ENCODE measurements at places on chromosomes 13 and 19.

DNA sequence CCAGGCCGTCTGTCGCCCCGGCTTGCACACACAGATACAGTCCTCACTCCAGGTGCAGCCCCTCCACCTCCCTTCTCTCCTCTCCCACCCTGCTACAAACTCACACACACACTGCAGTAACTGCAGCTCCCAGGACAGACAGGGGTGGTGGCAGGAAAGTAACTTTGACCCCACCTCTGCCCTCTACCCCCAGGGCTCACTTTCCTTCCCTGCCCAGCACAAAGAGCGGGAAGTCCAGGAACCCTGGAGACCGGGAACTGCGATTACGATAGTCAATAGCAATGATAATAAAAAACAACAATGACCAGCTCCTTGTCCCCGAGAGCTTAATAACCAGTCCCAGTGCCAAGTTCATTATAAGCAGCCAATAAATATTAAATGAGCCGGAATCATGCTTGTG is at the start of gene CEACAM20:
Gene CEACAM20 (minus strand): TSS at position 140 of the 400 bp plus-strand sequence. CDS start 166 bp downstream, outside the sequence.
- no peak for DNase-seq

DNA sequence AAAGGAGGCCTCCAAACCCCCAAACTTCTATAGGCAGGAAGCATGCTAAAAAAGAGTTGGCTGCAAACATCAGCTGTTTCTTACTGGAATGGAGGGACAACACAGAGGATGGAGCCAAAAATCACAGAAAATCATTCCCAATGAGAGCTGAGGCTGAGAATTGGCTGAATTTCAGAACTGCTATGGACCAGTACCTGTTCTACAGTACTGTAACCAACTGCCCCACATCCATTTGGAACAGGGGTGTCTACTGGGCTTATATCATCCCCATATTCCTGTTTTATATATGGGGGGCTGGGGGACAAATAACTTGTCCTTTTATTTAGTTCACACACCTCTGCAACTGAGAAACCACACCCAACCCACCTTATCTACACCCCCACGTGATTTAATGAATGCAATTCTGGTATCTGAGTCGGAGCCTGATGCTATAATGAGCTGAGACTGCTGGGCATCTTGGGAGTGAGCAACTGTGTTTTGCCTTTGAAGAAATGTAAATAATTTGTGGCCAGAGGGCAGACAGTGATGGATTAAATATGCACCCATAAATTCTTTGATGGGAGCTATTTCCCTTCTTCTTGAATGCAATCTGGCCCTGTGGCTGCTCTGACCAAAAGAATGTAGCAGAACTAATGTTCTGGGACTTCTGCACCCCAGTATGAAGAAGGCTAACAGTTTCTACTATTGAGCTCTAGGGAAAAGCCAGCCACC is 82.6 kb downstream of the TBC1D4 start:
- DNase-seq: no peak

- DNase-seq: peak; percentile 72
Observed at GRCh38 chr19:2949939-2950285, 5.1 kb upstream of the ZNF77 start.

DNA sequence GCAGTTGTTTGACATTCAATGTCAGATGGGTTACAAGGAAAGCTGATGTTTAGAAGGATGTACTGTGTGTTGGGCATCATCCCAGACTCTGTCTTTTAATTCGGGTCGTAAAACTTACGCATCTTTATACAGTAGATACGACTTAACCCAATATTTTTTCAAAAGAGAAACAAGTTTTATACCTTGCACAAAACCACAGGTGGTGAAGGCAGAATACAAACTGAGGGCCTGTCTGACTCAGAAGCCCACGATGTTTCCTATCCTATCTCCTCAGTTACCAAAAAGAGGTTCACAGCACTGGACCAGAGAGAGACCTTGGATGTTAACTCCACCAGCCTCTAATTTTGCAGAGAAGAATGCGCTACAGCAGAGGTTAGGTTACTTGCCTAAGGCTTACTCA is 477.0 kb downstream of the FOXO1 start:
- no peak for DNase-seq

GRCh38 chr13:67275351-67275960 is 45.3 kb upstream of the PCDH9 start:
- DNase-seq: no peak

GRCh38 chr19:10736916-10737551 is 19.2 kb downstream of the DNM2 start:
- DNase-seq: no peak

DNA sequence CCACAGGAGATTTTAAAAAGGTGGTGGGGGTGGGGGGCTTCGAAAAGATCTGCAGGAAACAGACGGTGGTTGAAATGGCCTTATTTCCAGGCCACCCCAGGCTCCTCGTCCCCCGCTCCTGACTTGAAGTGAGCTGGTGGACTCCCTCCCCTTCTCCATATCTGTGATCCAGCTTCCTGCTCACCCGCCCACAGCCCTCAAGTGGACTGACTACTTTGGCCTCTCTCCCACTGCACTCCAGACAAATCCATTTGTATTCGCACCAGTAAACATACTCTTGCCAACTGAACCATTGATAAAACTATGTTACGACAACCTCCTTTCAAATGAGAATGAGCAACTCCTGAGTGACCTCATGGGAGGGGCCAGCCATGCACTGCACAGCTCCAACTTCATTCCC is 259.5 kb downstream of the COL4A1 start:
- peak; percentile 84 for DNase-seq

- DNase-seq: no peak
Observed at GRCh38 chr19:47766359-47766620, 12.2 kb upstream of the SELENOW start.

DNA sequence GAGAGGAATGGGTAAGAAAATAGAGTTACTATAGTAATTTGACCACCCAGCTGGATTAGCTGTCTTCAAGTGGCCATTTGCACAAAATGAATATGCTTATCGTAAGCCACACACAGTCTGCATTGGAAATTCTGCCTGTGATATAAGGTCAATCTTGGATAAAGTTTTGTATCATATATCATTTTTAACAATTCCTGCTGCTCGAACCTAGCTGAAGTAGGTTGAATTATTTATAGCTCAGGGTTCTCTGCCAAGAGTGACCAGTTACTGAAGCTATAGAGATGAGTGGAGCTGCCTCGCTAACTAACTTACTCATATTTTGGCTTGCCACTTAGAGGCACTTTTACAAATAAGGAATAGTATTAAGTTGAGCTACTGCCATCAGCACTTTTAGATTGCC is 220.9 kb downstream of the RGCC start:
- DNase-seq: no peak

GRCh38 chr19:10018786-10019185 is 5.5 kb downstream of the RDH8 start:
- no peak for DNase-seq

DNA sequence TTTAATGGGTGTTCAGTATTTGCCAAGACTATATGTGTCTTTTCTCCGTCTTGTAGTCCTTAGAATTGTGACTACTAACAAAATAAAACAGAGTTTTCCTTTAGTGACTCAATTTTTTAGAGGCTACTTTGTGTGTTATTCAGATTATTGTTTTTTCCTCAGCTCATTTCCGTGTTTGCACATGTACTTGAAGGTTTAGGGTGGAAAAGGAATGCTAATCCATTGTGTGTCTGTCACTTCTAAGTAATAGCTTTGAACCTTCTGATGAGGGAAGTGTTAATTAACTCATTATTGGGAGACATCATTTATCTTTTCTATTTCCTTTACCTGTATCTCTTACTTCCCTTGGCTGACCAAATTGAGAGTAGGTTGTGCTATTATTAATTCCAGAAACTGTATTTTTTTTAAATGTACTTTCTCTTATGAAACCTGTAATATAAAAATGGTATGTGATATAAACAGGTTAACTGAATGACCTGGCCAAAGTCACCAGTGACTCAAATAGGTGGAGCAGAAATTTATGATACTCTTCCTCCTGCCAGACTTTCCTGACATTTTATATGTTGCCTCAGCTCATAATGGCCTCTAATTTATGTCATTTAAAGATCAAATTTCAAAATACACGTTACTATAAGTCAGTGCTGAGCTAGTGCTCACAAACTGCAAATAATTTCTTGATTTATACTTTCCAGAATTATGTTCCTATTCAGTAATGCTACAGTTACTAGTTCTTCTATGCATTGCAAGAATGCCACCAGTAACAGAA is 88.8 kb downstream of the LMO7 start:
- no peak for DNase-seq

DNA sequence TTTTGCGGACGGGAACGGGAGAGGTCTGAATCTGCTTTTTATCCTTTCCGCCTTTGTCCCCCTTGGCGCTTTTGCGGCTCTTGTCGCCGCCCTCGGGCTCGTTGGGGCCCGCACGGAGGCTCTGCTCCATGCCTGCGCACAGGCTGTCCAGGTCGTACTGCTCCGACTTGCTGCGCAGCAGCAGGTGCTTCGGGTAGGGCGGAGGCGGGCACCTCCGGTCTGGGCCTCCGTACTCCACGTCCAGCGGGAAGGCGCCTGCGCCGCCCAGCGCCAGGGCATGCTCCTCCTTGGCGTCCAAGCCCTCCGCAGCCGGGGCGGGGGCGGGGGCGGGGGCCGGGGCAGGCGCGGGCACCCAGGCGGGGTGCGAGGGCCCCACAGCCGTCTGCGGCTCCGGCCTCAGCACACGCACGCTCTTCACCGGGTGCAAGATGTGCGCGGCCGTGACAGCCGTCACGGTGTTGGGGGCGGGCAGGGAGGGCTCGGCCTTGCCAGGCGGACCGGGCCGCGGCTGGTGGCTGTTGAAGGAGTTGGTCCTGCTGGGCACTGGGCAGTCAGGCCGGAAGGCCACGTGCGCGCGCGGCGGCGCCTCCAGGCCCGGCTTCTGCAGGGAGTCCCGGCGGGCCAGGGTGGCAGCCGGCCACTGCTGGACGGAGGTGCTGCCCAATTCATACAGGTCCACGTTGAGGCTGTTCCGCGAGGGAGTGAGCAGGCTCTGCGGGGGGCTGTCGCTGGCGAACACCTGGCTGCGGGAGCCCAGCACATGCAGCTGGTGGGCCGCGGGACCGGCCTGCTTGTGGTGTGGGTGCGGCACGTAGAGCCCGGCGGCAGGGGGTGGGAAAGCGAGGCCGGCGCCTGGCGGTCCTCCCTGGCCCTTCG is 73.1 kb downstream of the LATS2 start:
- DNase-seq: no peak

GRCh38 chr13:94065741-94066140 is 413.7 kb downstream of the DCT start:
- no peak for DNase-seq
